ENCODE measurements at places on chromosomes 6 and 20.

DNA sequence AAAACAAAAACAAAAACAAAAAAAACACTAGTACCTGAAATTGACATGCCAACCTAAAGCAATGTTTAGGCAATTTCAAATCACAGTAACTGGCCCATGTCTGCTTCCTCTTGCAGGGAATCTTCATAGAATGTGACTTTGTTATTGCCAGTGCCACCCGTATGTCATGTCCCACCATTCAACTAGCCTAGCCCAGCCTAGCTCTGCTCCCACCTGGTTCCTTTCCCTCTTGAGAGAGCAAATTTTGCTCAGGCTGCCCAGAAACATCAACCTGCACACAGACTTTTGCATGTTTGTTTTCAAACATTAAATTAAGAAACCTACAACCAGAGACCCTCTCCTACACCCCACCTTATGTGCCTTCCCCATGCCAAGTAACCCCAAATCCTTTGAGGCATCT lies 124.8 kb upstream of the SLC2A12 start:
- DNase-seq: no peak

DNA sequence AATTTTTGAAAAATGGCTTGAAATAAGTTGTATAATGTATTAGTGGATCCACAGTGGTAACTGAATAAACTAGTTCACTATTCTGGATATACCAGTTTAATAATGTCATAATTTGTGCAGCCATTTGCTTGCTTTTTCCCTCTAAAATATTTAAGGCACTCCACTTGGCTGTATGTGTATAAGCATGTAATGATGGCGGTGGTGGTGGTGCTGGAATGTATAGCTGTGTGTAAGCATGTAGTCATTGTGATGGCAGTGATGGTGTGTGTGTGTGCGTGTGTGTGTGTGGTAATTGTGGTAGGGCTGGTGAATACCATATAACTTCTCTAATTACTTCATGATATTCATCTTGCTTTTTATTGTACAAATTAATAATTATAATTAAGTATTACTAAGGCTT lies 89.2 kb upstream of the HIVEP1 start:
- DNase-seq: no peak

- no peak for DNase-seq
These were observed 715.6 kb upstream of the NRSN1 start for GRCh38 chr6:23410439-23410838.

DNA sequence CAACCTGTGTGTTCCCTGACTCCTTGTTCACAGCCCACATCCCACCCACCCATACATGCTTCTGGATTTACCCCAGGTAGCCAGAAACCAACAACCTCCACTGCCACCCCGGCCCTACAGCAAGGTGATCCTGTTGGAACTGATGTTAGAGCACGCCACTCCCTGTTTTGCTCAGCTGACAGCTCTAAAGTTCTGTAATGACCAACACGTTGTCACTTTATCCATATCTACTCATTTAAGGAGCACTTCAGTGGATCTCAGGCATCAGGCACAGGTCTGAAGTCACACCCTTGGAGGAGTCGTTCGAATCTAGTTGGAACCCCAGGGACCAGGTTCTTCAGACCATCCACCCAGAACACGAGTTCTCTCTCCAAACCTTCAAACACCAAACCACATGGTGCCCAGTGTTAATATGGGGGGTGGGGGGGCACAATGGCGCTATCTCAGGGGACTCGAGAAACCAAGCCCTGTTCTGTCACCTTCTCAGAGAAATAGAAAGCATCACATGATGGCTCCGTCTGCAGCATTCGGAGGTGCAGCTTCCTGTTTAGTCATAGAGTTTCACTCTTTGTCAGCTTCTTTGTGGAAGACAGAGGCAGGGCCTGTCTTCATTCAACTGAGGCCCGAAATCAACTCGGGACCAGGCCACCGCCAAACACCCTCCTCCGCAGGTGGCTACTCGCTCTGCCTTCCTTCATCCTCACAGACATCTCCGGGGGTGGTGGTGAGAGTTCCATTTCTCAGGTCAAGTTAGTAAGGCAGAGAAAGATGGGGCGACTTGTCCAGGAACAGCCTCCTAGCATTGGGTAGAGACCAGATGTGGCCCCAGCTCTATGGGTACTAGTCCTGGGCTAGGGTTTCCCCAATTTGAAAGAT lies 142.2 kb downstream of the NFATC2 start:
- no peak for DNase-seq

GRCh38 chr20:50322703-50323131 lies 132.1 kb downstream of the CEBPB start:
- no peak for DNase-seq

DNA sequence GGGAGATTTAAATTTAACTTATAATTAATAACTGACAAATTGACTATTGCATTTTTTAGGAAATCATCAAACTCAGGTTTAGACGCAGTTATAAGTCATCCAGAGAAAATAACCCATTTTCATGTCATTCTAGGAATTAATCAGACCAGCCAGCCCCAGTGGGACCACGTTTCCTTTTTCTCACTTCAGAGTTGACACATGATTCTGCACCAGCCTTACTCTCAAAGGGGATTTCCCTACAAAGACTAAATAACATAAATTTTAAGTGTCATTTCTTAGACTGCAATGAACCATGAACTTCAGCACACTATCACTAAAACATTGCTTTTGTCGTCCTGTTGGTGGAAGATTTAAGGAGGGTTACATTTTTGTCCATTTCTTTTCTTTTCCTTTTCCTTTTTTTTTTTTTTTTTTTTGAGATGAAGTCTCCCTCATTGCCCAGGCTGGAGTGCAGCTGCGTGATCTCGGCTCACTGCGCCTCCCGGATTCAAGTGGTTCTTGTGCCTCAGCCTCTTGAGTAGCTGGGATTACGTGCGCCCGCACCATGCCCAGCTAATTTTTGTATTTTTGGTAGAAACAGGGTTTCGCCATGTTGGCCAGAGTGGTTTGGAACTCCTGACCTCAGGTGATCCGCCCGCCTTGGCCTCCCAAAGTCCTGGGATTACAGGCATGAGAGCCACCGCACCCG lies 3.6 kb downstream of the IPCEF1 start:
- DNase-seq: no peak

GRCh38 chr20:48986899-48987298 lies 59.2 kb upstream of the CSE1L start:
- DNase-seq: peak; percentile 8

- no peak for DNase-seq
These were observed 3.6 kb downstream of the MYCT1 start for GRCh38 chr6:152701081-152701862.

GRCh38 chr6:121544691-121545090 lies 109.2 kb downstream of the GJA1 start:
- no peak for DNase-seq

GRCh38 chr20:22946596-22946995 lies 88.5 kb upstream of the SSTR4 start:
- DNase-seq: no peak

GRCh38 chr6:116136373-116136772 lies 10.4 kb upstream of the COL10A1 start:
- DNase-seq: no peak

GRCh38 chr6:41135062-41135832 lies 18.9 kb downstream of the TREML1 start:
- no peak for DNase-seq

DNA sequence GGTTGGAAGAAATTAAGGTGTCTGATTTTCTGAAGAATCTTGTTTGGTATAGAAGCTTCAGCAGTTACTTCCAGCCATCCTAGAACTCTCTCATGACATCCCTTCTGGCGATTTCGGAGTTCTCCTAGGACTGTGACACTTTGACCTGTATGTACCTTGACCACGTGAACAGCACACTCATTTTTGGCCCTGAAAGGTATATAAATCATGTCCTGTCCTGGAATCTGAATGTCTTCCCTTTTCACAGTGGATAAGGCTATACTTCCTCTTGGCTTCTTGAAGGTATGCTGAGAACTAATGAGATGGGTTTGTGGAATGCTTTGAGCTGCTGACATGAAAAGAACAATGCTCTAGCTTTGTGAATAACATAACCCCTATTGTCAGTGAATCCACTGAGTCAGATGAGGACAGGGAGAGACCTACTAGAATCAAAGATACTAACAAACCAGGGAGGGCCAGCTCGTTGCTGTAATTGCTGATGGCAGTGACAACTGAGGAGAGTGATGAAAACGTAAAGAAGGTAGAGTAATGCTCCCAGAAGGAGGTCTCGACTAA lies 6.0 kb upstream of the ZDHHC14 start:
- no peak for DNase-seq

DNA sequence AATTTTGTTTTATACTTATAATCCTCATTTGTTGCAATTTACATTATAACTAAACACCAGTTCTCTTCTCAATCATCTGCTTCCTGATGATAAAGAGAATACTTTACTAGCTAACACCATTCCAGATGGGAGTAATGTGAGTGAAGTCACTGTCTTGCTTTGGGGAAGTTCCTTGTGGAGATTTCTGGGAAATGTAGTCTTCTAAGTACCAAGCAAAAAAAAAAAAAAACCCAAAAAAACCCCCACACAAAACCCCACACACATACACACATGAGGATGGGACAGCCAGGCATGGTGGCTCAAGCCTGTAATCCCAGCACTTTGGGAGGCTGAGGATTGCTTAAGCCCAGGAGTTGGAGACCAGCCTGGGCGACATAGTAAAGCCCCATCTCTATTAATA lies 2.2 kb upstream of the SNPH start:
- DNase-seq: no peak

GRCh38 chr6:101458826-101459225 lies 65.3 kb downstream of the GRIK2 start:
- DNase-seq: no peak

- no peak for DNase-seq
These were observed 105.1 kb downstream of the SLC23A2 start for GRCh38 chr20:4896119-4896702.
